ENCODE measurements at places on chromosomes 1 and 21.
A peak's percentile ranks its signal among the peaks of the same experiment; 100 is the strongest.

DNA sequence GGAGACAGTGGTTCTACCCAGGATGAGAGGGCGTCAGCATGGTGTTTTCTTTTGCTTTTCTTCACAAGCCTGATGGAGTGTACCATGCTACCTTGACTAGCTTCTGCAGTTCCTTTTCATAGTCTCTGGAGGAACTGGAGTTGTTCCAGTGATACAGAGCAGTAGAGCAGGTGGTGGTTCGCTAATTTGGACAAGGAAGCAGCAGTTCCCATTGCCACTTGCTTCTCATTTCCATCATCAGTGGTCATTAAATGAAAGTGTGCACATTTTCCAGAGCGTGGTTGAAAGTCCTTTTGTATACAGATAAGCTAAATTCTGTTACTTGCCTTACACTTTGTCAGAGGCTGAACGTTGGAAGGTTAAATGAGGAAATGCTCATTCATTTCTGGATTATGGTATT lies 182.3 kb downstream of the C1orf21 start:
- no peak for DNase-seq

- DNase-seq: no peak
Observed at GRCh38 chr1:1550591-1551432, 10.4 kb upstream of the TMEM240 start.

GRCh38 chr1:228955691-228956090 lies 220.4 kb downstream of the RHOU start:
- no peak for DNase-seq

GRCh38 chr1:117531222-117531621 lies 74.6 kb upstream of the TENT5C start:
- DNase-seq: no peak

DNA sequence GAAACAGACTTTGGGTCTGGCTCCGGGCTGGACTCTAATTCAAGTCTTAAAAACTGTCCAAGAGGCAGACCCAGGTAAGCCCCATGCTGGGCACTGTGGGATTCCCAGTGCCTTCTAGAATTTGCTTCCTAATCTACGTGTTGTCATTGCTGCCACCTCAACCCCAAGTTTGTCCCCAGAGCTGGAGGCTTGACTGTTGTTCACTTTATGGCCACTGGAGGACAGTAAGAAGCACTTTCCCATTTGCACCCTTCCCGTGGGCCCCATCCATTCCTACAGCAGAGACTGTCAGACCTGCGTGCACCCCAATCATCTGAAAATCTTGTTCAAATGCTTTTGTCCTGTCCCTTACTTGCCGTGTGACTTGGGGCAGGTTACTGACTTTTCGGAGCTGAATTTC lies 29.4 kb upstream of the VASH2 start:
- no peak for DNase-seq

- DNase-seq: no peak
Observed at GRCh38 chr1:211420389-211420788, 71.6 kb downstream of the RD3 start.

DNA sequence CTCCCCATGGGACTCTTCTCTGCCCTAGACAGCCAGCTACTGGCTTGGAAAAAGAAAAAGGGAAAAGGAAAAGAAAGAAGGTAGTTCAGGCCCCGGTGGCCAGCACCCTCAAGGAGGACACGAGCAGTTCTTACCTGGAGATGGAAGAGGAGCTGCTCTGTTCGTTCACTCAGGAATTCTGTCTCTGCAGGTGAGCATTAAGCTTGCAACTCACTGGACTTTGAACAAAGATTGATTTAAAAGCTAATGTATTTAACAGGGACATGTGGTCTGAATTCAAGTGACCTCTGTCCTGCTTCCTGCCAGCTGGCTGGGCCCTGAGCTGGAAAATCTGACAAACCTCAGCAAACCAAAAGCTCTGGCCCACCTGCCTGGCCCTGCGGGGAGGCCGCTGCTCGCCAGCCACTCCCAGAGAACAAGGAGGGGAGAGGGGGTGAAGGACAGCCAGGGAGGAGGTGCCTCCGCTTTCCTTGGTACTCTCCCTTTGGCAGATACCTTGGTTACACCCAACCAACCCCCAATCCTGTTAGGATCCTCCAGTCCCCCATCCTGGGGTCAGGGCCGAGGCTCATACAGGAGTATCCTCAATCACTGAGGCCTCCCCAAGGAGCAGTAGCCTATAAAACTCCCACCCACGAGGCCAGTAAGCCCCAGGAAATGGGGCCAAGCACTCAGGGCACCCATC lies at the start of gene PDZK1:
TSS of gene PDZK1 (minus strand) at position 186 of the 685 bp plus-strand sequence. CDS start 19,347 bp downstream, outside the sequence.
- no peak for DNase-seq

- DNase-seq: no peak
Observed at GRCh38 chr1:32142446-32143301, 34.8 kb downstream of the KPNA6 start.

GRCh38 chr1:29626066-29626465 lies 389.7 kb downstream of the PTPRU start:
- DNase-seq: no peak

DNA sequence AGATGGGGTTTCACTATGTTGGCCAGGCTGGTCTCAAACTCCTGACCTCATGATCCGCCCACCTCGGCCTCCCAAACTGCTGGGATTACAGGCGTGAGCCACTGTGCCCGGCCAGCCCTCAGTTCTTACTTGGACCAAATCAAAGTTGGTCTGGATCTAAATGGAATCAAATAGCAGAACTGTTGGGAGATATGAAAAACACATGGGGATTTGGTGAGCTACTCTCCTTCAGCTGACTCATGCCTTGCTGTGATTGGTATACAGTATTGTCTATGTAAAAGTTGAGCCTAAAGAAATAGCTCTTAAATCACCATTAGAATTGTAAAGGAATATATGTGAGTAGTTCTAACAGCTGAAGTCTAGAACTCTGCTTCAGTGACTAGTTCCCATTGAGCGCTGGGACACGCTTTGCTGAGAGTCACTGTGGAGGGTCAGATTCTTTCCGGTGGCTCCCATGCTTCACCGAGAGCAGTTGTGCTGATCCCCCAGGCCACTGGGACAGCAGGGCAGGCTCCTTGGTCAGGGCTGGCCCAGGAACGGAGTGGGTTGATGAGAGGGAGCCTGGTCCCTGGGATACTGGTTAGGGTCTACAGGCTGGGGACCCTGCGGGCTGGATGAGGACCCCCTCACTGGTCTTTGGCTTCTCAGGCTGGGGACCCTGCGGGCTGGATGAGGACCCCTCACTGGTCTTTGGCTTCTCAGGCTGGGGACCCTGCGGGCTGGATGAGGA lies 14.0 kb downstream of the PKNOX1 start:
- no peak for DNase-seq

- no peak for DNase-seq
Observed at GRCh38 chr1:37851782-37852210, 7.6 kb downstream of the MTF1 start.

- no peak for DNase-seq
Observed at GRCh38 chr1:189619682-189620332, 857.9 kb downstream of the BRINP3 start.

- no peak for DNase-seq
Observed at GRCh38 chr21:45032977-45033710, 41.2 kb upstream of the ADARB1 start.

DNA sequence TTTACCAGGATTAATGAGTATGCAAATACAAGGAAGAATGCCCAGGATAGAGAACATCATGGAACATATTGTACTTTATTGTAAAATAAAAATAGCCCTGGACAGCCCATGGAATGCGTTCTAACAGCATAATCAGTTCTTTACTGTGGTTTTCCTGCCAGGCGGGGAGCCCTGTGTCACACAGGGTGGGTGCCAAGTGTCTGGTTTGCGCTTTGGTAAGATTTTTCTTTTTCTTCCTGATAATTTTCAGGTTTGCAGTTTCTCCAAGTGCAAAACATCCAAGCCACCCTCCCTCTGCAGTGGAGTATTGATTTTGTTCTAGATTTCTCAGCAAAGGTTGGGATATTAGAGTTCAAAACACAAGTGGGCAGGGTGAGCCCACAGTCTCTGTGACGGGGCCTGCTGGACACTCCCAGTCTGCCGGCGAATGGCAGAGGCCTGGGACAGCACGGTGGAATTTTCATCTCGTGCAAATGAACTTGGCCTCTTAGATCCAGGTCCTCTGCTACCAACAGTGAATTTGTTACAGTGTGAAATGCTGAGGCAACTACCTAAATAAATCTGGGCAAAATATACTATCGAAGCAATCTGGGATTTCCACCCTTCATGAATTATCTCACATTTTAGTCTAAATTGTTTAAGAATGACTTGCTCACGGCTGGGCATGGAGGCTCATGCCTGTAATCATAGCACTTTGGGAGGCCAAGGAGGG lies 15.6 kb upstream of the KCNJ15 start:
- DNase-seq: no peak

DNA sequence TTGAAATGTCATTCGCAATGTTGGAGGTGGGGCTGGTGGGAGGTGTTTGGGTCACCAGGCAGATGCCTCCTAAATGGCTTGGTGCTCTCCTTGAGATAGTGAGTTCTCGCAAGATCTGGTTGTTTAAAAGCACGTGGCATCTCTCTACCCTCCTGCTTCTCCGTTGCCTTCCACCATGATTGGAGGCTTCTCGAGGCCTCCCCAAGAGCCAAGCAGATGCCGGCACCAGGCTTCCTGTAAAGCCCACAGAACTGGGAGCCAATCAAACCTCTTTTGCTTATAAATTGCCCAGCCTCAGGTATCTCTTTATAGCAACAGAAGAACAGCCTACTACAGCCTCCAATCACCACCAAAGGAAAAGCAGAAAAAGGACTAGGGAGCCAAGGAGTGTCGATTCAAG lies 80.5 kb downstream of the PDE9A start:
- DNase-seq: no peak

DNA sequence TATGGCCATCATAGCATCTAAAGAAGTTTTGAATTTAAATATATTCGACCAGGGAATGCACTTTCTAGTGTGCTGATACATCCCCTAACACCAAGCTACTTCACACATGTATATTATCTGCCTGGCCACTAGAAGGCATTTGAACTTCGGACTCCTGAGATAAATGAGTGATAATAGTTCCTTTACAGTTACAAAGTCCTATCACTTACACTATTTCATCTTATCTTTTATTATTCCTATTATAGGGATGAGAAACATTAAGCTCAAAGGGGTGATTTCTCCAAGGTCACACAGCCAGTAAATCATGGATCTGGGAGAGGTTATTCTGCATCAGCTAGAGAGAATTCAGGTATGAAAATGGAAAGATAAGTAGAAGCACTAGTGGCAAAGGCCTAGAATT lies 40.3 kb downstream of the GPATCH2 start:
- no peak for DNase-seq

GRCh38 chr1:185565302-185565701 lies 168.9 kb upstream of the HMCN1 start:
- DNase-seq: no peak

DNA sequence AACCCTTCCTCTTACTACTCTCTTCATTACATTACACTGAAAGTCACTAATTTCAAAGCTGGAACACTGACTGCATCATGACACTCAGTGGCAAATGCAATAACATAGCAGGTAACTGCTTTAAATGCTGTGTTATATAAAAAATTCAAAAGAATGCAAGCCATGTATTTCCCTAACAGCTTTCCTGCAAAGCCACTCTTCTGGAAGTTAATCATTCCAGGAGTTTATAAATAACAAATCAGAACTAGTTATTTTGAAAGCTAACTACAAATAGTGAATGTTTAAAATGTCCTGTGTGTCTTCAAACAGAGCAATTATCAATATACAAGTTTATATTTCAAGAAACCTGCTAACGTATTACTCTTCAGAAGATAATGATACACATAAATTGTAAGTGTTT lies 34.5 kb downstream of the DBT start:
- no peak for DNase-seq

- no peak for DNase-seq
Observed at GRCh38 chr1:17248781-17249180, at the start of gene PADI3. Gene PADI3 (plus strand): TSS chr1:17249098. CDS start chr1:17249138, 40 bp downstream.

- no peak for DNase-seq
Observed at GRCh38 chr1:182460550-182460951, 10.6 kb downstream of the RGSL1 start.

DNA sequence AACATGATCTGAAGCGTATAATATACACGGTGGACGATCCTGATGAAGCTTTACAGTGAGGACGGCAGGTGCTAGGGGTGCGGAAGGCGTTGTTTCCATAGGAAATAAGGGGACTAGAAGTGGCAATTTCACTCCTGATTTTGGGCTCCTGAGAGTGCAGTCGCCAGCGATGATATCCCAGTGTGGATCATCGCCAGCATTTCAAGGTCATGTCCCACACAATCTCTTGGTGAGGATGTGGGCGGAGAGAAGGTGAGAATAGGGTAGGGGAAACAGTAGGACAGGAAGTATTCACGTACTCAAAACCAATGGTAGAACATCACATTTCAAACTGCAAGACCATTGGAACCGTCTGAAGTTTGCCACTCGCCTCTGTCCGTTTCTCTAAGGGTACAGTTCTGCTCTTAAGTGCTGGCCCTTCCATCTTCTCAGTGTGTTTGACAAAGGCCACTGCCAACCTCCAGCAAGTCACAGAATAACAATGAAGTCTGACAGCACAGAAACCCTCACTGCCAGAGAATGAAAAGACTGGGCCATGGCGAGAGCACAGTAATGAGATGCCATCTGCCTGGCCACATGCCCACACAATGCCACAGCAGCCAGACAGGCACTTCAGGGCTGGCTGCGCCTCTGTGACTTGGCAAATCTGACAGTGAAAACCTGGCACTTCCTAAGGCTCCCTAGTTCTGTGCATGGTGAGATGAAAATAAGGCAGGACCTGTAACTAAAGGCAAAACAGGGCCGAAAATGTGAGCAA lies 27.9 kb downstream of the PCSK9 start:
- DNase-seq: no peak

DNA sequence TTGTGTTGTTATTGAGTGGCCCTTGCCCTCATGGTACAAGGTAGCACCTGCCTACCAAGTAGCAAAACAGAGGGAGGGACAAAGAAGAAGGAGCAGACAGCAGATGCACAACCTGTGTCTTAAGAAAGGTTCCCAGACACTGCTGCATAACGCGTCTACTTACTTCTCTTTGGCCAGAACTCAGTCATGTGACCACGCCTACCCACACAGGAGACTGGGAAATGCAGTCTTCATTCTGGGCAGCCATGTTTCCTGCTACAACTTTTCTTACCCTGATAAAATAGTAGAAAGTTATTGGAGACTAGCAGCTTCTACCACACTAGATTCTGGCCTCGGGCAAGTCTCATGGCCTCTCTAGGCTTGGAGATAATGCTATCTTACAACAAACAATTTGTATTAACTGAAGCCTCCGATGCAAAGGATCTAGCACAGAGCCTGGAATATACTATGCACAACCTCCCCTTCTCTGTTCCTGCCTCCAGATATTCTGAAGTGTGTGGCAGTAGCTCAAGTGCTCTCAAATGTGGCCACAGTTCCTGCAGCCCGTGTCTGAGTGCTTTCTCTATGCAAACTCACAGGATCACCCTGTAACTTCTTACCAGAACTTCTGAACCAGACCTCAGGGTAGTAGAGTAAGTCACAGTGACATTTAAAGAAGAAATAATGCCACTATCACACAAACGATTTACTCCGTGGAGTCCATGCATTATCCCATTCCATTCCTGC lies 34.1 kb upstream of the BTG2 start:
- DNase-seq: peak; percentile 65

DNA sequence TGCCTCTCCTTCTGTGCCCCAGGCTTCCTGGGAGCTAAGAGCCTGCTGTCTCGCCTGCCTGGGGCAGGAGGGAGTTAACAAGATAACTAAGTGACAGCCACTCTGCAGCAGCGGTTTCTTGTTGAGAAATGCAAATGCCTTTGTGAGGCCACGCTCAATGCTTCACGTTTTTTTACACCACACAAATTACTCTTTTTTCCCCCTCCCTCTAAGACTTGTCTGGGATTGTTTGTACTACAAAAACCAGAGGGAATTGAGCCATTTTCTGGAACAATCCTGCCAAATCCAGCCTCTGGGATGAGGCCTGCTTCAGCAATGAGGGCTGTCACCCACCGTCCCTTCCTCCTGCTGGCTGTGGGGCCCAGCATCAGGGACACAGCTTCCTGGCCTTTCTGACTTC lies 119.6 kb downstream of the ACTL8 start:
- DNase-seq: no peak

All from effector memory CD8-positive, alpha-beta T cell (primary cell).